ENCODE measurements at places on chromosomes 1 and 21.

DNA sequence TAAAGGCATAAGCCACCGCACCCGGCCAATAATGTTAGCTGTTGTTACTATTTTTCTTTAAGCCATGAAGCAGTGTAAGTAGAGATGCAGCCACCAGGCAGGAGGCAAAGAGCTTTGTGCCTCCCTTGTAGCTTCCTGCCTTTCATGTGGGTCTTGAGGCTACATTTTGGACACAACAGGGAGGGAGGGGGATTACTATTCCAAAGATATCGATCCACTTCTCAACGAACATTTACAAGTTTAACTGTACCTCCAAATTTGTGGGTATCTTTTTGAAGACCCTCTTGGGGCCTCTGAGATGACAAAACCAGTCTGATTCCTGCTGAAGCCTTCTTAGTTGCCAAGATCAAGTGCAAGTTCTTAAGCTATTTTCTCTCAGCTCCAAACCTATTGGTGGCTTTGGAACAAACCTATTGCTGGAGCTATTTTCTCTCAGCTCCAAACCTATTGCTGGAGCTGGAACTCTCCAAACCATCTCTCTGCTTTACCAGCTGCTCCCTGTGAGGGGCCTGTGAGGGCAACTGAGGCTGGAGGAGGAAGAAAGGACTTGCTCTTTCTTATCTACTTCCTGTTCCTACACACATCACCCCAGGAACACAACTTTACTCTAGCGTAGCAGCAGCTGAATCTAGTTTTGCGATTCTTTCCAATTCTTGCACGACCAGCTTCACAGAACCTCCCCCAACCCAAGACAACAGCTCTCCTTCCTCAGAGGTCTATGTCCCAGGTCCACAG, 16.1 kb upstream of the RCAN3 start:
- DNase-seq = no peak

DNA sequence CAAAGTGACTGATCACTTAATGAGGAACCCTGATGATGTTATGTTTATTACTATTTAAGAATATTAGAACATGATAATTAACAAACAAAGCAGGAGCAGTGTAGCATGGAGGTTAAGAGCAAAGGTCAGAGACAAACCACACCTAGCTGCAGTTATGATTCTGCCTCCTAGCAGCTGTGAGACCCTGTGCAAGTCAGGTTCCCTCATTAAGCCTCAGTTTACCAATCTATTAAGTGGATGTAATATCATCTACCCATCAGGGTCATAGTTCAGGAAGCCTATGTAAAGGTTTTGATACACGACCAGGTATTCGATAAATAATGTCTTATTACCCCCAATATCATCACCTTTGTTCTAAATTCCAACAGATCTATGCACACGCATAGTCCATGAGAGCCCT, 32.0 kb downstream of the DUSP10 start:
- no peak for DNase-seq

- no peak for DNase-seq
These were observed 17.3 kb downstream of the PKP1 start for GRCh38 chr1:201300641-201301040.

DNA sequence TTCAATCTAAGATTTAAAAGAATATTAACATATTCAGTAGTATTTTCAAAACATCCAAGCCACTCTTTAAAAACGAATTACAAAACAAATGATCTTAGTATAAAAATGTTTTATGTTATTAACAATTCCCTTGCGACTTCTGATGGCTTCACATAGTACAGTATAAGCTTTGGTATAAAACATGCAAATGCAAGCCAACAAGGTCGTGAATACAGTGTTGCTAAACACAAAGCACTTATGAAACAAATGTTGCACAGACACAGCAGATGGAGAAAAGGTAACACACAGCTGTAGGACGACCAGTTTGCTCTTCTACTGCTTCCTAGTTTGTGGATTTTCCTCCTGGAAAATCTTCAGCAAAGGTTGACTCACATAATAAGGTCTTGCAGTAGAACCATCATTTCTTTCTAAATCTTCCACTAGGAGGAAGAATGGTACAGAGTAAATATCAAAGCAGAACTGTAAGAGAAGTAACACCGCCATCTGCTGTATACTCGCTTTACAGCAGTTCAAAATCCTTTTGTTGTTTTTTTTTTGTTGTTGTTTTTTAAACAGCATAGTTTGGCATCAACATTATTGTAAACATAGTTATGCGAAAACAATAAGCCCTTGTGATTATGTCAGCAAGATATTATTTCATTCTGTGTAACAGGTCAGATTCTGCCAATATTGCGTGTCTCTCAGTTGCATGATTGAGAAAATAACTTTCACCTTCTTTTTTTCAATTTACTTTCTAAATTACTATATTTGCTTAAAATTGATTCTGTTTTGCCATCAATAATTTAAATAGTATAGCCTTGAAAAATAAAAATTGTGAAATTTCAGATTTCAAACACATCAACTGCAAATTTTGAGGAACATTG, 69.5 kb downstream of the LHX8 start:
- DNase-seq = no peak

DNA sequence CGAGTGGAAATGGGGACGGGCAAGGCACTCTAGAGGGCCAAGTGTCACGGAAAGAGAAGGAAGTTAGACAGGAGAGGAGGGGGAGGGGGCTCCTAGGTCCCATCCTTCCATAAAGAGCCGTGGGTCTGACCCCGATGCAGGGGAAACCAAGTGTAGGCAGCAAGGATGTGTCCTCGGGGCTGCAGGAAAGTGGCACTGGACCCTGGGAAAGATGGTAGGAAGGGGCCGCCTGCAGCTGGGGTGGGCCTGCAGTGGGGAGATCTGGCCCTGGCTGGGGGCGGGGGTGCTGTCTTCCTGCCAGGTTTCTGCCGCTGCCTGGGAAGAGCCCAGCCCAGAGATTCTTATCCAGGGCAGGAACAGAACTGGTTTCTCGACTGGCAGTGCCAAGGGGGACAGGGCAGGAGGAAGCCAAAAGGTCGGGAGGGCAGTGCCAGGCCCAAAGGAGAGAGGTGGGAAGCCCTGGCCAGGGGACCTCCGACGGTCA, 12.9 kb downstream of the CRABP2 start:
- no peak for DNase-seq

DNA sequence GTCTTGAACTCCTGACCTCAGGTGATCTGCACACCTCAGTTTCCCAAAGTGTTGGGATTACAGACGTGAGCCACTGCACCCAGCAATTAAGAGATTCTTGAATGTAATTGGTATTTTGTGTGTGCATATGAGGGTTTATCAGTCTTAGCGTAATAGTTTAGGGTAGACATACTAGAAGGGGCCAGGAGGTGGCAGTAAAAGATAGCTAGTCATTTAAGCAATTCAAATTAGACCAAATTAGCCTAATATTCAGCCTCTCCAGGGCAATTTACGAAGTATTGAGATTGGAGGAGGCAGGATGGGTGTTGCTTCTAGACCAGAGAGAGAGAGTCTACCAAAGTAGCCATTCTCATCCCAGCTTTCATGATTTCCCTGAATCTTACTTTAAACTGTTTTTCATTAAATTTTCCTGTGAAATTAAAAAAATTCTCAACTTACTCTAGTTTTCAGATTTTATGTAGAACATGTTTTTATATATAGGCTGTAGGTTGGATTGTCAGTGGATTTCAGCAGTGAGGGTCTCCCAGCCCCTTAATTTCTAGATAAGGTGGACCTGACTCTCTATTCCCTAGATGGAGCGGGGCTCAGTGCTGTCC, 119.7 kb downstream of the HHAT start:
- no peak for DNase-seq

DNA sequence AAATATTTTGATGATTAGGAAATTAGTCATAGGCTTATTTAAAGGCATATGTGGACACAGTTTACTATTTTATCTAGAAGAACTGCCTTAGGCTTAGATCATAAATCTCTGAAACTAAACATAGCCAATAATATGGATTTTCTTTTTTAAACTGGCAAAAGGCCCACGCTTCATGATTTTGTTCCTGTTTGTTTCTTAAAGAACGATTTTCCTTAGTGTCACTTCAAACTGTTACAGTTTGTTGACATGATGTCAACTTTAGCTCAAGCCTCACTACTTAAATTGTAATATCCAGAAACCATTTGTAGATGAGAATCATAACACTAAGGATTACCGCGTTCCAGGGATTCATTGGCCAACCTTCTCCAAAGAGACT, 322.6 kb downstream of the HHIPL2 start:
- no peak for DNase-seq

- peak; percentile 34 for DNase-seq
These were observed 43.5 kb downstream of the CHIA start for GRCh38 chr1:111334169-111334568.

GRCh38 chr1:9413071-9413876, 120.6 kb downstream of the SPSB1 start:
- DNase-seq = peak; percentile 62

GRCh38 chr1:221532071-221532773, 209.7 kb downstream of the DUSP10 start:
- no peak for DNase-seq

- DNase-seq = no peak
These were observed 66.6 kb downstream of the FAF1 start for GRCh38 chr1:50893466-50893865.

DNA sequence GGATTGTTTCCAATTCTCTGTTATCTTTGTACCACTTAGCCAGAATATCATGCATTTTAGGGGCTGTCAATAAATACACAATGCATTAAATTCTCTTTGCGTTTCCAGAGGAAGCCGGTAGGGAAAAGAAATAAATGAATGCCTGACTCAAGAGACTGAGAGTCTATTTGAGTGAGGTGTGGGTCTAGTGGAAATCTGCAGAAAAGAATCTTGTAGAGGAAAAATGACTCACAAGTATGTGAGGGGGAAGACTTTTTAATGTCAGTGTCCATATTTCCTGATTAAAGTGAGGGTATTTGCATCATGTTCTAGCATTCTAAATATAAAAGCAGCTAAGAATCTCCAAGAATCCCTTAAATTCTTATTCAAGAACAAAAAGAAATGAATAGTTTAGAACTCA, 271.1 kb downstream of the PTPRC start:
- DNase-seq = no peak

DNA sequence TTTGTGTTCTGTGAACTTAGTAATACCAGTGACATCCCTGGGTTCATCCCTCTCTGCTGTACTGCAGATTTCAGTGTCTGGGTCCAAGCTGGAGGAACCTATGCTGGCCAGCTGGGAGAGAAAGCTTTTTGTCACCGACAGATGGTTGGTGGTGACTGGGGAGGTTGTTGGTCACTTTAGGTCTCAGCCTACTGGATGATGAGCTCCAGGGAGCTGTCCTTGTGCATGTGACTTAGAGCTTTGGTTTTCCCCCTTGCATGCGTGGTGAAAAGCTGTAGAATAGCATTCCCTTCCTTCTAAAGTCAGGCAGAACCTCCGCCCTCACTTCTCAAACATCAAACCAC, 22.9 kb upstream of the IKBKE start:
- DNase-seq = no peak

DNA sequence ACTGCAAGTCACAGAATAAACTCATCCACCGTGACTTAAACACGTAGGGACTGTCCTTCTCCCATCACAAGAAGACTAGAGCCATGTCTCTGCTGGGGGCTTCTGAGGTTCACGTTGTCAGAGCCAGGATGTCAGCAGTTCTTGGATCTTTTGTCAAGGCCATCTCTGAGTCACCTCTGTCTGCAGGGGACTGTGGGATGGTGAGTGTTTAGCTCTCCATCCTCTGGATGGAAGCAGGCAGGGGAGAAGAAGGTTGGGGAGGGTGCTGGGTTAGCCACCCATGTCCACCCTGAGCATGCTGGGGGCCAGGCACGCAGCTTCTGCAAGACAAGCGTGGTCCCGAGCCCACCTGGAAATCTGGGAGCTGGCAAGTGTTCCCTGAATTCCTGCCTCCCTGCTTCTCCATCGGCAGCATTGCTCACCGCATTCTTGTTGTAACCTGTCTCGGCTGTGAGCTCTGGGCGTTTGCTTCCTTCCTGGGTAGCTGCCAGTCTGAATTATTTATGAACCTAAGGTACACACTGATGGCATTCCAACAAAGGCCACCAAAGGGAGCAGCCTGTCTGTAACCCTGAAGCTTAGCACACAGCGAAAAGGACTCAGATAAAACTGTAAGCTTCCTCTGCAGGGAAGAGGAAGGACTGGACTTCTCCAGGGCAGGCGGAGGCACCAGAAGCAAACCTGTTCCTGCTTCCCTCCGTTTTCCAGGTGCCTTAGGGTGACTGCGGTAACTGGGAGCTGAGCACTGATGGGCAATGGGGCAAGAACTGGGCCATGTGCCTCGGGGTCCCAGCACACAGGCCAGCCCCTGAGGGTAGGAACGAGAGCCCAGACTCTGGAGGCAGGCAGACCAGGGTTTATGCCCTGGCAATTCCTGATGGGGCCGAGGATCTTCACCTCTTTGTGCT, 88.6 kb downstream of the RIPK4 start:
- no peak for DNase-seq

- peak; percentile 93 for DNase-seq
These were observed 30.7 kb upstream of the TARBP1 start for GRCh38 chr1:234509457-234510328.

GRCh38 chr1:56516539-56517252, 62.7 kb downstream of the PLPP3 start:
- no peak for DNase-seq

GRCh38 chr1:22976461-22977243, 4.0 kb upstream of the LACTBL1 start:
- DNase-seq = peak; percentile 73

GRCh38 chr21:42061195-42061985, 9.7 kb upstream of the UMODL1 start:
- no peak for DNase-seq

DNA sequence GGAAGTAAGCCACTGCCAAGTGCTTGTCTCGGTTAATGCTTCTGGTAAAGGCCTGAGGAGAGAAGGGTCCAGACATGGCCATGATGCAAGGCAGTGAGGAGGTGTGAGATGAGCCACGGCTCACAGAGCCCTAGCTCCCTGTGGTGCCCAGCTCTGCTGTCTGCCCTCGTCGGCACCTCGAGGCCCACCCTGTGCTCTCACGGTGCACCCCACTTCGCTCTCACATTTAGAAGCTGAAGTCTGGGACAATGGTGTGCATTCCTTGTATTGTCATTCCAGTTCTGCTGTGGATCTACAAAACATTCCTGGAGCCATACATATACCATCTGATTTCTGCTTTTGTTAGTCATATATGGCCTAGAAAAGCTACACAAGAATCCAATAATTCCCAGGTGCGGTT, 3.3 kb downstream of the NCF2 start:
- no peak for DNase-seq

GRCh38 chr1:82245345-82246014, 444.7 kb downstream of the ADGRL2 start:
- no peak for DNase-seq

GRCh38 chr1:114169509-114169908, 15.8 kb upstream of the SYT6 start:
- DNase-seq = no peak

DNA sequence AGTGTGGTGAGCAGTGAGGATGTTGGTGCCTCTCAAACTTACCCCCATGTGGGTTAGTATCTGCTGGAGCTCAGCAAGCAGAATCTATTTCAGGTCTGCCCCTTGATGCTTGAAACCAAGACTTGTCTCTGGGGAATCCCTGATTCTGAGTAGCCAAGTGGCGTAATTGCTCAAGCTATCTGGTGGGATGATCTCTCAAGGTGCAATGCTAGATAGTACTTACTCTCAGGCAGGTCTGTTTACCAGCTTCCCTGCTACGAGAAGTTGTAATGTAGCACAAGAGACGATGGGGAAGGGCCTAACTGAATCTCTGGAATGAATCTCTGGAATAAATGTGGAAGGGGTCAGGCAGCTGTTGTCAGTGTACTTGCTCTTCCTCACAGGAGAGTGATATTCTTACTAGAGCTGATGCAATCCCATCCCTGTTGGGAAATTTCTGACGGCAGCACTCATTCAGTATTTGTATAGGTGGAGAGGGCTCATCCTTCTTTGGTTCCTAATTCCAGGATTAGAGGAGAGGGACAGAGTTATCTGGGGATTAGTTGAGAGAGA, 65.4 kb downstream of the MACF1 start:
- no peak for DNase-seq

GRCh38 chr21:34950980-34951379, 98.1 kb downstream of the RUNX1 start:
- DNase-seq = no peak
